SK-N-DZ (cell line): ENCODE measurements at places on chromosomes 12 and 14.

DNA sequence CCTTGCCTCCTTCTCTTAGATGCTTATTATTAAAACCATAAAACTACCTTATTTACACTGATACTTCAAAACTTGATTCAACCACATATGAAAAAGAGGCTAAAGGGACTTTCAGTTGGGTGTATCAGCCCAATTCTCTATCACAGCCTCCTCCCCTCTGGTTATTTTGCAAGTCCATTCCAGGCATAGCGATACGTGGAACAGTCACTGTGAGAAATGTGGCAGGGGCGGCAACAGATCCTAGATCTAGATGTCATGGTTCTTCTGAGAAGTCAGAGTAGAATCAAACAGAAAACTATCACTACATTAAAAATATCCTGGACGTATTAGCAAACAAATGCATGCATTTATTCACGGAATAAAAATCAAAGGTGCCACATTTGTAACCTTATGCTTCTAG, 83.2 kb downstream of the RALGAPA1 start:
- DNase-seq: no peak

- peak; percentile 72 for DNase-seq
Observed at GRCh38 chr14:45727133-45727532, 474.1 kb upstream of the MIS18BP1 start.

DNA sequence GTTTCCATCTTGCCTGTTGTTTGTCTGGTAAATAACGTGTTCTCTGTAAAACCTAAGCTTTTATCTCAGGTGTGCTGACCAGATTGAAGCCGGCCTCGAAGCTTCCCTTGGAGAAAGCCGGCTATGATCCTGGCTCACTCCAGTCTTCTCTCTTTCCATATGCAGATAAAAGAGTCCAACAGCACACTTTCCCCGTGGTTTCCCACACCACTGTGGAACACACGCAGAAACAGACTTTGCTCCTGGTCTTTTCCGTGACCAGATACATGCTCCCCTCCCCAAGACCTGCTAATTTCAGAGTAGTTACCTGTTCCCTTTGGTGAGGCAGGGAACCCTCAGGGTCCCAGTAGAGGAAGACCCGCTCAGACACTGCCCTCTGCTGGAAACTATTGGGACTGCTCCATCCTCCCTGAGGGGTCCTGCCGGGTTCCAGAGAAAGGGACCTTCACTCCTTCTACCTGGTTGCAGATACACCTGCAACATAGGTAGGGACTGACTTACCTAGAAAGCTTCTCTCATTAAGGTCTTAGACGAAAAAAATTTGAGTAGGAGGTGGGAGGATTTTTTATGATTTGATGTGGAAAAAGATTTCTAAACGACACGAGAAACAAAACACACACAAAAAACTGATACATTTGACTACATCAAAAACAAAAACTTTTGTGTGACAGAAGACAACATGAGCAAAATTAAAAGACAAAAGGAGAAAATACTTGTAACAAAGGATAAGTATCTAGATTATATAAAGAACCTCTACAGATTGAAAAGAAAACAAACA, 415.4 kb upstream of the CCDC196 start:
- peak; percentile 29 for DNase-seq

DNA sequence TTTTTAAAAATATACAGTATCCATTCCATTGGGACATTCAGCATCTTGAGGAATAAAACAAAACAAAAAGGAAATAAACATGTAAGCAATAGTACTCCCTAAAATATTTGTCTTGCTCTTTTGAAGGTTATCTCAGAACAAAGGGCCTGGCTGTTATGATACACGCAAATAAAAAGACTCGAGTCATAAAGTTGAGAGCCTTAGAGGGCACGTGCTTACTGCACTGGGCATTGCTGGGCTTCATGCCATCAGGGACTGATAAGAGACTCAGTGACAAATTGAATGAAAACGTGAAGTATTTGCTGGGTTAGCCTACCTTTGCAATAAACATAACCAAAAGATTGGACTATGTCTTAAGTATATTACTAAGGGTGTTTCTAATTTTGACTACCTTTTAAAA, 118.9 kb downstream of the SLC35F4 start:
- no peak for DNase-seq

- DNase-seq: no peak
Observed at GRCh38 chr14:32109676-32110547, 32.8 kb downstream of the ARHGAP5 start.

DNA sequence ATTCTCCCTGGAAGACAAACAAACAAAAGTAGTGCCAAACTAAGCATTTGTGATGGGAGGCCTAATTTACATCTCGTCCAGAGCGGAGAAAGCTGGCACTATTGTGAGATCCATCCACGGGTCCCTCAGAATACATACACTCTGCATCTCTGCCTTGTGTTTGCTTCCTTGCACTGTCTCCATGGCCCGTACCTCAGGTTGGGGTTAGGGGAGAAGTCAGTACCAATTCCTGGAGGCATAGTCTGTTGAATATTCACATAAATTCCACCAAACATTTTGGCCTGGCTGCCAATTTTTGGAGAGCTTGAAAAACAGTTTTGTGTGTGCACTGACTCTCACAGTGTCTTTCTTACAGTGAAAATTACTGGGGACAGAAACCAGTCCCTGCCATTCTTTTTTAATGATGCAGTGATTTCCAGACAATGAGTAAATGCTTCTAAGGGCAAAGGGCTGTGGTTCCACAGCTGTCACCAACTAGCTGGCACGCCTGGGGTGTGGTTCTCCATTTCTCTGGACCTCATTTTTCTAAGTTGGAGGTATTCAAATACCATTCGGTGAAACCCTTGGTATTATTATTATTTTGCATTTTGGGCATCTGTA, 119.7 kb upstream of the HIF1A start:
- no peak for DNase-seq

DNA sequence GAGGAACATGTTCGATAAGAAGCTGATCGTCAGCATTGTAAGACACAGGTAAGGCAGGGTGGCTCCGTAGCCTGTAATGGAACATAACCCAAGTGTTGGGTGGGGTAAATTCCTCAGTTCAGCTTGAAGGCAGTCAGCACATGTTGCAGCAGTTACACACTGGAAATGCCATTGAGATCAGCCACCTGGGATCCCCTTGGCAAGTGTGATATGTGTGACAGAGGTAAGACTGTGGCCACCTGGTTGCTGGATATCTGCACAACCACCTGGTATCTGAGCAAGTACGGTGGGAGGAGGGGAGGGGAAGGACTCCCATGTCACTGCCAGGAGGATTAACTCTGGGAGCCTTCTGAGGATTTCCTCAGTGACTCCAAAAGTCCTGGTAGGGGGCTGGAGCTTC, 158.0 kb upstream of the CAND1 start:
- no peak for DNase-seq

GRCh38 chr12:108612788-108613282, 15.0 kb upstream of the TMEM119 start:
- DNase-seq: no peak

- DNase-seq: no peak
Observed at GRCh38 chr12:10211101-10211939, 1.4 kb upstream of the GABARAPL1 start.

GRCh38 chr12:20474016-20474415, 105.7 kb downstream of the PDE3A start:
- DNase-seq: no peak

DNA sequence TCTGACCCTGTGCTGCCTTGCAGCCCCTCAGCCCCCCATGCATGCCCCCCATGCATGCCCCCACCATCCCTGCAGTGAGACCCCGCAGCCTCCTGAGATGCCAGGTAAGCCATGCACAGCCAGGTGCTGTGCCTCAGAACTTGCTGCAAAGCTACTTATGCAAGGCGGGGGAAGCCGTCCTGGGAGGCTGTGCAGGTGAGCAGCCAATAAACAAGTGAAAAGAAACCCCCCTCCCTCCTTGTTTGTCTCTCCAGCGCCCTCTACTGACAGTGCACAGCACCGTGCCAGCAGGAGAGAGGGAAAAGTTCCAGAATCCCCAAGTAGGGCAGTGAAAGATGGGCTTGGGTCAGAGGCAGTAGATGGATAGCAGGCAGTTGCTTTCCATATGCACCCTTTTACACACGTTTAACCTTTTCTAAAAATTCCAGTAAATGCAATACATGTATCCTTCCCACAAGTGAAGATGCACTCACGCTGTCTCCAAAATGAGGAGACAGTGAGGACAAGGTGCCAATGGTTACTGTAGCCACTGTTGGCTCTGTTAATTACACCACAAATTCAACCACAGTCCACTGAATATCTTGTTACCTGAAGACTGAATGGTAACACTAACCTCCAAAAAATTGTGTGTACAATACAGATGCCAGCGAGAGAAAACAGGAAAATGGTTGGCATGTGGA, 18.0 kb downstream of the TNFAIP2 start:
- DNase-seq: no peak

DNA sequence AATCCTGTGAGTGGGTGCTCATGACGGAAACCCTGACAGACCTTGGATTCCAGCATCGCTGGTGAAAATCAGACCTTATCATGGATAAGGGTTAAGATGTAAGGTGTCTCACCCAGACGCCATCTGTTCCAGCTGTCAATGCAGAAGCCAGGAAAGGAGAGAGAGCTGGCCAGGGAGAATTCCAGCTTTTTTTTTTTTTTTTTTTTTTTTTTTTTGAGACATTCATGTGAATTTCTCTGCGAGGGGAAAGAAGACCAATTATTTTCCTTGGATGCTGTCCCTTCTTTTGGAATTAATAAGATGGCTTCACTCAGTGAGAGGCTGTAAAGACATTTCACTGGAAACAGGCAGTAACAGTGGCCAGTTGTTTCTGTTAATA, 1.8 kb downstream of the TRAF3 start:
- no peak for DNase-seq

DNA sequence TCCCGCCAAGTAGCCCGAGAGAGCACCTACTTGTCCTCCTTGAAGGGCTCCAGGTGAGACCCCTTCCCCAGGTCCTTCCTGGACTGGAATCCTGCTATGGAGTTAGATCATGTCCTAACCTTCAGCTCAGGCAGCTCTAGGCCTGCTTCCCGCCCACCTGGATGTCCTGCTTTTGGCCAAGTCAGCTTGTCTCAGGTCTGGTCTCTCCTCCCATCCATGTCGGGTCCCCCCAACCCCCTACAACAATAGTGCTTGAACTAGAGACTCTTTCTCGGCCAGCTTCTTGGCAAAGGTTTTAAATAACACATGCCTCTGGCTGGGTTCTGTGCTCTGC, 3.6 kb downstream of the NAB2 start:
- no peak for DNase-seq

DNA sequence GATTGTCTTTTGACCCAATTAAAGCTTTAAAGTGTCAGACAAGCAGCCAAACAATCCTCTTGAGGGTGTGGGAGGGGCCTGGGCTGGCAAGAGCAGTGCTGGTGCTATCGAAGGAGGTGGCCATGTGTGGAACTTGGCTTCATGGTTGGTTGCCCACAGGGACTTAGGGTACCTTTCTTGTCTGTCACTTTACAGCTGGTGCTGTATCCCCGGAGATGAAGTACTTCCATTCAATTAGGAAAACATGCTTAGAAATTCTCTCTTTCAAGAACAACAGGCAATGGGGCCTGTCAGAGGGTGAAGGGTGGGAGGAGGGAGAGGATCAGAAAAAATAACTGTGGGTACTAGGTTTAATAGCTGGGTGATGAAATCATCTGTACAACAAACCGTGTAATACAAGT, 86.5 kb downstream of the DAAM1 start:
- DNase-seq: no peak

DNA sequence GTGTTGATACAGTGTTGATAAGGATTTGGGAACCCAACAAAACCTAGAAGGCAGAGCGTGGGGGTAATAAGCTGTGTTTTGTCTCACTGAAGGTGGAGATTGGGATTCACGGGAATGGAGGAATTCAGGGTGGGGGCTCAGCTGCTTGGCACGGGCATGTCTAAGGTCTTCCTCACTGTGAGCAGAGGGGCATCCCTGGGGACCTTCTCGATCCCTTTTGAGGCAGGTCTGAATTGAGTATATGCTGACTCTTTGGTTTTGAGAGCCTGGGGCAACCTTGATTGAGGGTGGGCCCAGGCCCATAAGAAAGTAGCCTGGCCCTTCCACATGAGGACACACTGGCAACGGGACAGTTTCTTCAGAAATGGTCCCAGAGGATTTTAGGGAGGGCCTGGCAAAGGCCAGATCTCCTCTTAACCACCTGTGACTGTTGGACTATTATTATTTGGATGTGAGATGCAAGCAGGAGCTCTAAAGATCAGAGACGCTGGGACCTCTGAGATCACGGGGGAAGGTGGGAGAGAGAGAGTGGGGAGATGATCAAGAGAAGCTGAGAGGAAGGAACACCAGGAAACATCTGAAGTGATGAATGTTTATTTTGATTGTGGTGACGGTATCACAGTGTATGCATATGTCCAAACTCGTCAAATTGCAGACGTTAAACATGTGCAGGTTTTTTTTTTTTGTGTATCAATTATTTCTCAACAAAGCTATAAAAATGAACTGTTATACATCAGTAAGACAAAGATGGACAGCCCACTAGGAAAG, 48.4 kb downstream of the SMIM41 start:
- DNase-seq: peak; percentile 2

DNA sequence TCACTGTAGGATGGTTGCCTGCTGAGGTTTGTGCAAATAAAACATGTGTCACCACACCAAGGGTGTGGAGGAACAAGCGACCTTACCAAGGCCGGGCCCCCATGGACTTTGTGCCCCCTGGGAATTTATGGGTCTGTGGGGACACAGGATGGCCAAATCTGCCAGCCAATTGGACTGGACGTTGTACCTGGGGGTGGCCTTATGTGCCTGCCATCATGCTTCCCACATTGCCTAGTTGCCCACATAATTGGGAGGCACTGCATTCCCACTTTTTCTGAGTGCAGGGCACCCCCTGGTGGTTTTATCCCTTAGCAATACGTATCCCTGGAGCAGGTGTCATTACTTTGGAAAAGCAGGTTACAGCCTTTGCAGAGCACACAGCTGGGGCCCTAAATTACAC, 92.6 kb upstream of the TMPO start:
- DNase-seq: no peak

DNA sequence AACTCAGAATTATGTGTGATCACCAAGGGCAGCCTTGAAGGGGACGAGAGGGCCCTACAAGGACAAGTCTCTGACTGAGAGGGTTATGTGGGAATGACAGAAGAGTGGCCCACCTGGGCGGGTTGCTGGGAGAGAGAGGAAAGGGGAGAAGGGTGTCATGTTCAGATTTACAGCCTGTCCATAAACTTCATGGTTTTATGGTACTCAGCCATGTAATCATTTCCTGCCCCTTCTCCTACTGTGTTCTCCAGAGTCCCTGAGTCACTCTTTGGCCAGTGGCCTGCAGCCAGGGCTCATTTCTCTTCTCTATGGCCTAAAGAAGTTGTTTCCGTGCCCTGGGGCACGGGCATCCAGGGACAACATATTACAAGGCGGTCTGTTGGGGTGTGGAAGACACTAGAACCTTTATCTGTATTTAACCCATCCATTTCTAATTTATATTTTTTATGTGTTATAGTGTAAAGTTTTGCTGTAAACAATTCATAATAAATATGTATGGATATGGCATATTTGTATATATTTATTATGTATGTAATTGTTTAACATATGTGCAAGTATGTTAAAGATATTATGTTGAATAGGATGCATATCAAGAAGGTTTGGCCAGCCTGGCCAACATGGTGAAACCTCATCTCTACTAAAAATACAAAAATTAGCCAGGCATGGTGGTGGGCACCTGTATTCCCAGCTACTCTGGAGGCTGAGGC, 26.9 kb downstream of the DDX47 start:
- DNase-seq: no peak

GRCh38 chr12:53090554-53090953, 6.9 kb upstream of the IGFBP6 start:
- DNase-seq: no peak
